ENCODE measurements at places on chromosomes 5 and 9.

DNA sequence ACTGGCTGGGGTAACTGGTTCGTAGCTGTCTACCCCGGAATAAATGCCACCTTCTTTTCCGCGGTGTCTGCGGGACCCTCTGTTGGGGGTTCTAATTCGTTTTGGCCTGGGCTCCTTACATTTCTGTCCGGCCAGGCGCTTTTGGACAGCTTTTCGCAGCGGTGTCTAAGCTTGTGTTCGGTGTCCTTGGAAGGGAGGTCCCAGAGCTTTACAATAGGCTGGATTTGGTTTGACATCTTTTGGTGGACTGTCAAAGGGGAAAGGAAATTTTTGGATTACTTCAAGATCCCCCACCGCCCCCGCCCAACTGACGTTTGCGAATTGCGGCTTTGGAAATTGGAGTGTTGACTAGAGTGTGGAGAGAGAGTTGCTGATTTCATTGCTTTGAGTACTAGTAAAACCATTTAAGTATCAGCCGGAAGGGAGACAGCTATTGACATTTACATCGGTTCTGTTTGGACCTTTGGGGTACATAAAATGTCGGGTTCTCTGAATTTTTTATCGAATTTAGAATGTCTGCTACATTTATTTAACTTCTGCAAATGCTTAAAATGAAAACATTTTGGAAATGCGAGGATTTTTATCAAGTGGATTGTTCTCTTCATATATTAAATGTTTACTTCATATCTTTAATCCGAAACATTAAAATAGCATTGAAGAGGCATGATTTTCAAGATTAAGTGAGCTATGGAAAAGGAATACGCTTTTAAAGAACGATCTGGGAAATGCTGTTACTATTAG is 4.7 kb upstream of the PURA start:
- DNase-seq = no peak

GRCh38 chr5:424301-425110 is 18.5 kb upstream of the EXOC3 start:
- no peak for DNase-seq

DNA sequence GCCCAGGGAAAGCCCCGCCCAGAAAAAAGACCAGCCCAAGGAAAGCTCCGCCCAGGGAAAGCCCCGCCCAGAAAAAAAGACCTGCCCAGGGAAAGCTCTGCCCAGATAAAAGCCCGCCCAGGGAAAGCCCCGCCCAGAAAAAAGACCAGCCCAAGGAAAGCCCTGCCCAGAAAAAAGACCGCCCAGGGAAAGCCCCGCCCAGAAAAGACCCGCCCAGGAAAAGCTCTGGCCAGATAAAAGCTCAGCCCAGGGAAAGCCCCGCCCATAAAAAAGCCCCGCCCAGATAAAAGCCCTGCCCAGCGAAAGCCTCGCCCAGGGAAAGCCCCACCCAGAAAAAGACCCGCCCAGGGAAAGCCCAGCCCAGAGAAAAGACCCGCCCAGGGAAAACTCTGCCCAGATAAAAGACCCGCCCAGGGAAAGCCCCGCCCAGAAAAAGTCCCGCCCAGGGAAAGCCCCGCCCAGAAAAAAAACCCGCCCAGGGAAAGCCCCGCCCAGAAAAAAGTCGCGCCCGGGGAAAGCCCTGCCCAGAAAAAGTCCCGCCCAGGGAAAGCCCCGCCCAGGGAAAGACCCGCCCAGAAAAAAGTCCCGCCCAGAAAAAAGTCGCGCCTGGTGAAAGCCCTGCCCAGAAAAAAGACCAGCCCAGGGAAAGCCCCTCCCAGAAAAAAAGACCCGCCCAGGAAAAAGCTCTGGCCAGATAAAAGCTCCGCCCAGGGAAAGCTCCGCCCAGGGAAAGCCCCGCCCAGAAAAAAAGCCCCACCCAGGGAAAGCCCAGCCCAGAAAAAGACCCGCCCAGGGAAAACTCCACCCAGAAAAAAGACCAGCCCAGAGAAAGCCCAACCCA is 11.9 kb downstream of the GRIN1 start:
- DNase-seq = peak; percentile 21

GRCh38 chr9:133819923-133820322 is 81.8 kb upstream of the SARDH start:
- no peak for DNase-seq

DNA sequence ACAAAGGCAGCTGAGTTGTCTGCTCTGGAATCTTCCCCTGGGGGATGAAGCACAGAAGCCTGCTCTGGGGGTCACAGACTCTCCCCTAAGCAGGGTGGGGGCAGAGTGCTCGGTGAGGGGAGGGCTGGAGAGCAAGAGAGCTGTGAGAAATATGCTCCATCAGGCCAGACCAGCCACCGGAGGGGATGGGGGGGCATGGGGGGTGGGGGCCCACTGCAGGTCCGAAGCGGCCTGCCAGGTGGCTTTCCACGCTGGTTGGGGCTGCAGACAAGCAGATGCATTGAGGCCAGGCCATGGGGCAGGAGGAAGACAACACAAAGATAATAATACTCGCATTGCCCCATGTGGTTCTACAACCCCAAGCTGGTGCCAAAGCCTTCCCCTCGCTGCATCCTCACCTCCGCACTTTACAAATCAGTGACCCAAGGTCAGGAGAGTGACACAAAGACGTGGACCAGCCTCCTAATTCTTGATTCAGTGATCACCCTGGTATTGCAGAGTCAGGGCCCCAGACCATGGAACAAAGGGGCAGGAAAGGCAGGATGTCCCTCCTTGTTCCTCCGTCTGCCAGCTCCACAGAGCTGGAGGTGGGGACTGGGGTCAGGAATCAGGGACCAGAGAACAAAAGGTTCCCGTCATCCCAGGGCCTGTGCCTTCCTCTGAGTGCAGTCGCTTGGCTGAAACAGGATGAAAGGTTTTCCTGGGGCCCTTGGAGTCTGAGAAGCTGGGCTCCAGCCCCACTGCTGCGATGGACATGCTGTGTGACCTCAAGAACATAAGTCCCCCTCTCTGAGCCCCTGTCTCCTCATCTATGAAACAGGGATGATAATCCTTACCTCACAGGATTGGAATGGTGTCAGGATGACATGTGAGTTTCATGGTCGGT is 37.2 kb upstream of the GABRP start:
- DNase-seq = no peak

DNA sequence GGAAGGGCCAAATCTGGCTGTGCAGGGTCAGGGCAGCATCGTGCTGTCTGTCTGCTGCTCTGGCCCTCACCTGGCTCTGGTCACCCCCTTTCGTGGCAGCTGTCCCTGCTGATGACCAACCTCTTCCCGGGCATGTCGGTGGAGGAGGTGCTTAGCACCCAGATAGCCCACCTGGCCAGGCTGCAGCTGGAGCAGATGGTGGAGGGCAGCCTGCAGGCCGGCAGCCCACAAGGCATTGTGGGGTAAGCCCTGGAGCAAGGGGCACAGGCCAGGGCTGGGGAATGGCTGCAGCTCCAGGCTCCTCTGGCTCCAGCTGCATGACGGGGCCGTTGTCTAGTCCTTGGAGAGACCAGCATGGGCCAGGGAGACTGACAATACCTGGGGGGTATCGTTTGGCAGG is 8.2 kb downstream of the TOR2A start:
- DNase-seq = no peak
